T-cell (primary cell): ENCODE measurements at places on chromosomes 5 and 9.

GRCh38 chr9:135244271-135245221, 157.1 kb downstream of the OLFM1 start:
- no peaks in the 10 kb centered on the region for H3K27me3 ChIP-seq
- DNase-seq = no peak
- H3K4me1 ChIP-seq = no peaks in the 10 kb centered on the region
- H3K4me3 ChIP-seq = no peak overlapping the region

DNA sequence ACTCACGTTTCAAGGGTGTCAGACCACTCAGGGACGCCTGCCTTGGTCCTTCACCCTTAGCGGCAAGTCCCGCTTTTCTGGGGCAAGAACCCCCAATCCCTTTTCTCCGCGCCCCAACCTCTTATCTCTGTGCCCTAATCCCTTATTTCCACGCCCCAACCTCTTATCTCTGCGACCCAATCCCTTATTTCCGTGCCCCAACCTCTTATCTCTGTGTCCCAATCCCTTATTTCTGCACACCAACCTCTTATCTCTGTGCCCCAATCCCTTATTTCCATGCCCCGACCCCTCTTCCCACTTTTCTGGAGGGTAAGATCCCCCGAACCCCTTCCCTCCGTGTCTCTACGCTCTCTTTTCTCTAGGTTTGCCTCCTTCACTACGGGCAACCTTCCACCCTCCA, 139.4 kb downstream of the DAB2IP start:
- no peaks in the 10 kb centered on the region for H3K4me1 ChIP-seq
- H3K36me3 ChIP-seq = no peaks in the 10 kb centered on the region
- H3K27ac ChIP-seq = no peak overlapping the region
- no peaks in the 10 kb centered on the region for H3K27me3 ChIP-seq
- no peak for DNase-seq

DNA sequence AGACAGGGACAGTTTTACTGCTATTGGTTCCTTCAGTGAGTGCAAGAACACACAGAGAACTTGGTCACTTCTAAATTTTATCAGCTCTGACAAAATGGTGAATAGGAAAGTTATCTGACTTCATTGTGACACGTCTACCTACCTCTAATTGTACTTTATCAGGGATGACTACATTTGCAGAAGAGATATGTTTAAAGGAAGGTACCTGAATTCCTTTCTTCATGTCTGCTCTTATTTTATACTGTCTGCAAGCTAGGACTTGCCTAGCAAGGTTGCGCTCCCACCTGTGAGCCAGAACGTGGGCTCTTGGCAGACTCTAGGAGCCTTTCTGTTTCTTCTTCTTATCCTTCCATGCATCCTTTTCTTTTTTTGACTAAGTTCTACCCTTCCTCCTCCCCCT, 1.6 kb downstream of the SLC27A6 start:
- H3K36me3 ChIP-seq = no peaks in the 10 kb centered on the region
- no peak for DNase-seq
- no peak overlapping the region for H3K27ac ChIP-seq
- no peaks in the 10 kb centered on the region for H3K4me1 ChIP-seq
- H3K27me3 ChIP-seq = peaks cover 15% of the 10 kb centered on the region
- H3K4me3 ChIP-seq = no peak overlapping the region

GRCh38 chr5:174093123-174093522, 47.6 kb downstream of the NSG2 start:
- no peak for DNase-seq
- H3K27ac ChIP-seq = no peak overlapping the region
- H3K27me3 ChIP-seq = peaks cover 6% of the 10 kb centered on the region
- no peaks in the 10 kb centered on the region for H3K36me3 ChIP-seq
